ENCODE measurements at places on chromosomes 1 and 21.

DNA sequence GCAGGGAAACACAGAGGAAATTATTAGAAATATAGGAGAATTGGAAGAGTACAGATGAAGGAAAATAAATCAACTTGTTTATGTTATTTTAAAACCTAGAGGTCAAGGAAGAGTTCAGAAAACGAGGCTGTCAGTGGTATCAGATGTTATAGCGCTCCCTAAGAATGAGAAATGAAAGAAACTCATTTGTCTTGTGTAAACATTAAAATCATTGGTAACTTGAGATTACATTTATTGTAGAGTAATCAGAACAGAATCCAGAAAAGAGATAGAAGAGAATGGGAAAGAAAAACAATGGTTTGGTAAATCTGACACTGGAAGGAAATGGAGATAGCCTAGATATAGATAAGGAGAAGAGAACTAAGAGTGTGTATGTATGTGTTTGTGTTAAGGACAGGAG lies 106.4 kb downstream of the ATF6 start:
- DNase-seq = no peak

DNA sequence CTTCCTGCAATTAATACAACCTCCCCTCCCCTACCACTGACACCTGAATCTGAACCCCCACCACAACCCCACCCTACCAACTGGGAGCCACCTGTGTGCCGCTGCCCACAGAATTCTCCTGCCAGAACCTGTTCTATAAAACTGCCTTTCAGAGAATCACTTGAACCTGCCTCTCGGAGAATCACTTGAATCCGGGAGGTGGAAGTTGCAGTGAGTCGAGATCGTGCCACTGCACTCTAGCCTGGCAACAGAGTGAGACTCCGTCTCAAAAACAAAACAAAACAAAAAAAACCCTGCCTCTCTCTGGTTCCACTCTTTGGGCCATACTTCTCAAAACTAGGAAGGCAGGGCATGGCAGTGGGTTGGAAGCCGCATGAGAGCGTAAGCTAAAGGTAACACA lies 5.7 kb downstream of the URB1 start:
- DNase-seq = no peak

GRCh38 chr1:208357644-208358507 lies 113.7 kb upstream of the PLXNA2 start:
- DNase-seq = no peak

DNA sequence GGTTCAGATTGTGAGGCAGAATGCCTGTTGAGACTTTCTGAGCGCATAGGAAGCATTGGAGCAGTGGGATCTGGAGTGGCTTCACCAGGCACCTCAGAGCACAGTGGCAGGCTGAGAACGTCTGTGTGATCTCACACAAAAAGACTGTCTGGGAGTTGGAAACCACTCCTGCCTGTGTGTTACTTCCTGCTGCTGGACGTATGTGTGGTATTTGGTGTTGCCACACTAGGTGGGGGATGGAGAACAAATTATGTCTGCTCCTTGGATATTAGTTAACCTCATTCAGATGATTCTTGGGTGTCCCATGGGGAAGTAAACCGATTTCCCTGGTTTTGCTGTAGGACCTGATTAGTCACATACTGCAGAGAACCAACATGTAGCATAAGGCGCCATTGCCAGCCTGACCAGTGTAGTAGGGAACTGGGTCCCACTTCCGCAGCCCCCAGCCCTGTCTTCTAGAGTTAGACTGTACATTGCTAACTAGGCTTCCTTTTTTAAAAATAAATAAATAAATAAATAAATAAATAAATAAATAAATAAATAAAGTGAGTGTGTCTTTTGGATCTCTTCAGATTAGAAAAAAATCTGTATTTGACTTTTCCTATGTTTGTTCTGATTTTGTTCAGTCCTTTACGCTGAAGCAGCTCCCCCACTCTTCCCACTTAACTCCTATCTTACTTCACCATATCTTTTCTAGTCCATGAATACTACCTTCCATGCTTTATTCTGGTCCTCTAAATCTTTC lies 26.9 kb downstream of the UCK2 start:
- no peak for DNase-seq

- no peak for DNase-seq
Measured at GRCh38 chr1:199529324-199529723, 498.2 kb upstream of the NR5A2 start.

- no peak for DNase-seq
Measured at GRCh38 chr1:951364-951763, 7.7 kb downstream of the NOC2L start.

DNA sequence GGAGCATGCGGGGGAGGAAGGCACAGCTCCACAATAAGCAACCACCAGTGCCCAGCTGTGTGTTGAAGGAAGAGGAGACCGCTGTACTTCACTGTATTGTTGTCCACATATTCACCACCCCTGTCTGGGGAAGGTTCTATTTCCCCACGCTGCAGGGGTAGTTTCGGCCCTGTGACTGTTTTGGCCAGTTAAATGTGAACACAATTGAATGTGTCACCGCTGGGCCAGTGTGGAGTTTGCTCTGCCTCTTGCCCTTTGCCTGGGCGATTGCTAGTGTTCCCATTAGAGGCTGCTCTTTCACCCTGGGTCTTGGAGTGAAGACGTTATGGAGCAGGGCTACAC lies 32.6 kb downstream of the UBE4B start:
- DNase-seq = no peak

DNA sequence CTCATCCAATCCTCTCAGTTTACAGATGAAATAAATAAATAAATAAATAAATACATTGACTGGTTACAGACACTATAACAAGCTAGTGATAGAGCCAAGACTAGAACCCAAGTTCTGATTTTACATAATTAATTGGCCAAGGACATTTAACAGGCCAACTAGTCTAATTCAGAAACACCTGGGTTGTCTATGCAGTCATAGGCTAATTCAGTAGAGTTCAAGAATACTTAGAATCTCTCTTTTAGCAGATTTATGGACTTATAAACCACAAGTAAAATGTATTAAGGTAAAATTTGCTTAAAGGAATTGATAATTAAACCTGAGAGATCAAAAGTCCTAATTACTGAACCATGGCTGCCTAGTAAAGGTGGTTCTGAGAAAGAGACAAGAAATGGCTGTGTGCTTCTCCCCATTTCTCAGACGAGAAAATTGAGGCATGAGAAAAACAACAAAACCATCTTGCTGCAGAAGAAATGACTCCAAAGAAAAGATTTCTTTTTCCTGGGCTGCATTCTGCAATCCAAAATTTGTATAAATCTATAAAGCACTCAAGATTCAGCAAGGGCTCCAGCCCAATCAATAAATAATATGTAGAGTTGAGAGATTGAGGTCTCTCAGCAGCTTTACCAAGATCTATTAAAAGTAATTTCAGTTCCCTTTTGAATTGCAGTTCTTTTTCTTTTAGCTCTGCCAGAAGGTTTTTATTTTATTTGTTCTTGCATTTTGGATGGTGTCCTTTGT lies 98.3 kb downstream of the DUSP10 start:
- DNase-seq = no peak

- peak; percentile 38 for DNase-seq
Measured at GRCh38 chr1:62746086-62746808, 37.7 kb upstream of the ATG4C start.

DNA sequence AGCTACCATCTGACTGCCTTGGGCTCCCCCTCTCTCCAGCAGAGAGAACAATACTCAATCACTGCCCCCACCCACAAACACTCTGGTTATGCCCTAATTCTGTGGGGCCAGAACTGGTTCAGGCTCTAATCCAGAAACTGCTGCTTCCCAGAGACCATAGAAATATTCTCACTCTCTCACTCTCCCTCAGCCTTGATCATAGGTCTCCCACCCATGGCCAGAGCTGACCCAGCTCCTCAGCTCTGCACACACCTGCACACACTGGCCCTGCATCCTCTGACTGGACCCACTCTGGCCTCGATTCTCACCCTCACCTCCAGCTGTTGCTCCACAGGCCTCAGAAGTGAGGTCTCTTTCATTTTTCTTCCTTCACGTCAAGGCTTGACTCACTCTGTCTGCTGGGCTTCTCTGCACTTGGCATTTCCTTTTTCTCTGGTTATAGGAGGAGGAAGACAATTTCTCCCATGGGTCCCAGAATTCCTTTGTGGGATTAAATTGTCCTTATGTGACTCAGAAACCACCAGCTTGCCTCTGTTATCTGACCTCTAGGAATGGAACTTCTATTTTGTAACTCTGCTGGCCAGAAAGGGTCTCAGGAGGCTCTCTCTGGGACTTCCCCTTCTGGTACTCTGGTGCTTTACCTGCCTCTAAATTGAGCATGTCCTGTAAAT lies 15.6 kb upstream of the ZMYM6 start:
- DNase-seq = no peak

GRCh38 chr1:6512245-6512907 lies 20.9 kb upstream of the PLEKHG5 start:
- no peak for DNase-seq
